Stimulated activated CD4-positive, alpha-beta T cell treated with anti-CD3 and anti-CD28 coated beads, TNF-alpha, amount 100 ng/mL, for 24 hours (primary cell): ENCODE measurements at places on chromosomes 13 and 19.

- DNase-seq: no peak
Observed at GRCh38 chr13:22018836-22019210, 347.9 kb downstream of the FGF9 start.

DNA sequence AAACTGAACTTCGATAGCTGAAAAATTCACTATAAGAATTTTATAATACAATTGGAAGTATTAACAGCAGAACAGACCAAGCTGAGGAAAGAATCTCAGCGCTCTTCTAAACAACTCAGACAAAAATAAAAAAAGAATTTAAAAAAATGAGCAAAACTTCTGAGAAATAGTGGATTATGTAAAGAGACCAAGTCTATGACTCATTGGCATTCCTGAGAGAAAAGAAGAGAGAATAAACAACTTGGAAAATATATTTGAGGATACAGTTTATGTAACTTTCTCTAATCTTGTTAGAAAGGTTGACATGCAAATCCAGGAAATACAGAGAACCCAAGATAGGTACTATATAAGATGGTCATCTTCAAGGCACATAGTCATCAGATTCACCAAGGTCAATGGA is 25.4 kb downstream of the SLC25A15 start:
- no peak for DNase-seq

- no peak for DNase-seq
Observed at GRCh38 chr13:24075137-24075975, 85.2 kb upstream of the SPATA13 start.

- DNase-seq: no peak
Observed at GRCh38 chr13:77305266-77305665, 21.6 kb downstream of the MYCBP2 start.

DNA sequence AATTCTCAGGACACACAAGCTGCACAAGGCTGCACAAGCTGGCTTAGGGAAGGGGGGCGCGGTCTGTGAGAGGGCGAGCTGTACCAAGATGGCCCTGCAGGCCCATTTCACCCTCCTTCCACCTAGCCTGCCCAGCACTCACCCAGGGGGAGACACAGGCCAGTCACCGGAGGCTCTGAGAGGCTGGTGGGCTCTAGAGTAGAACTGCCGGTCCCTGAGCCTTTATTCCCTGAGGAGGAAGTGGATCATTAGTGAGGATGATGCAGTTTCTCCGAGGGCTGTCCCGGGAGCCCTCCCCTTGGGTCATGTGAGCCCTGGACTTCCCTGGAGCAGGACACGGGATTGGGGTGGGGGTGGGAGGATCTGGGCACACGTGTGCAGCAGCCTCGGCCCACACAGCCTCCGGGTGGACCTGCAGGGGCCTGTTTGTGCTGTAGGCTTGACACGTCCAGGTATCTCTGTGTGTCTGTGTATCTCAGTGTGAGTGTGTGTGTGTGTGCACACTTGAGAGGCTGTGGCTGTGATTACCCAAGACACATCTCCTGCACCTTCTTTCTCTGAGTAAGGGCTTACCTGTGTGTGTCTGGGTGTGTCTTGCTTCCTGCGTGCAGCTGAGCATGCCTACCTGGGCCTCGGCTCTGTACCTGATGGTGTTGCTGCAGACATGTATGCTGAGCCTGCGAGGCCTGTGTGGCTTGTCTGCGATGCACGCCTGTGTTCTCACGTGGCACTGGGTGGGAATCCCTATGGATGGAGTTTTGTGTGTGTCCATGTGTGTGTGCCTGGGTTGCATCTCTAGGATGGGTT is at the start of gene ACP5:
Gene ACP5 (minus strand): TSS at position 195 of the 807 bp plus-strand sequence. CDS start 328 bp downstream, outside the sequence.
- no peak for DNase-seq

GRCh38 chr13:30957258-30957943 is 24.9 kb downstream of the TEX26 start:
- DNase-seq: no peak
